ENCODE measurements at places on chromosomes 4 and X.

GRCh38 chr4:31768756-31769155, 1048.6 kb downstream of the PCDH7 start:
- no peak for DNase-seq

DNA sequence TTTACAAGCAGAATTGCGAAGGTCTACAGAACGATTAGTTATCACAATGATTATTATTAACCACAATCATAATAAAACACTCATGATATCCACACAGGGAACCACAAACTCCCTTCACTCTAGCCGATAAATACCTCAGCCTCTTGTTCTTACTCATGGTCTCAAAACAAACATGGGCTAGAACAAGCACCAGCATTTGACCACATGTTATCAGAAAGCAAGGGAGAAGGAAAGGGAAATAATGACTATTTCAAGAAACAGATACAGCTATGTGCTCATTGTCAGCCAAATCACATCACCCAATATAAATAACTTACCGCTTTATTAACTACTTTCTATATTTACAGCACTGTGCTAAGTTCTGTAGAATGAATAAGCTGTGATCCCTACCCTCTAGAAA, 663.2 kb upstream of the HTR2C start:
- DNase-seq: no peak

GRCh38 chr4:138671606-138672084, 343.9 kb upstream of the NOCT start:
- DNase-seq: no peak

GRCh38 chrX:114582698-114583395, 1.0 kb upstream of the HTR2C start:
- no peak for DNase-seq

- DNase-seq: no peak
These were observed 5.1 kb downstream of the AP1S2 start for GRCh38 chrX:15849555-15849954.

GRCh38 chrX:45900766-45901615, 644.2 kb downstream of the ZNF674 start:
- DNase-seq: no peak

All from stimulated activated CD8-positive, alpha-beta memory T cell treated with anti-CD3 and anti-CD28 coated beads, Interleukin-2, amount 100 ng/mL, for 48 hours (primary cell).